GM10248 (cell line): ENCODE measurements at places on chromosomes 6 and 20.

GRCh38 chr6:166194914-166195859 lies 27.5 kb upstream of the TBXT start:
- no peak for DNase-seq

GRCh38 chr20:3660262-3661059 lies 2.7 kb downstream of the GFRA4 start:
- DNase-seq: no peak

GRCh38 chr20:47502271-47503239 lies 868 bp downstream of the NCOA3 start:
- peak; percentile 22 for DNase-seq

- peak; percentile 86 for DNase-seq
Observed at GRCh38 chr6:31660381-31661261, at the start of gene C6orf47. Gene C6orf47, minus strand, starts transcription at chr6:31660778. Its CDS starts 831 bp downstream, at chr6:31659947.

DNA sequence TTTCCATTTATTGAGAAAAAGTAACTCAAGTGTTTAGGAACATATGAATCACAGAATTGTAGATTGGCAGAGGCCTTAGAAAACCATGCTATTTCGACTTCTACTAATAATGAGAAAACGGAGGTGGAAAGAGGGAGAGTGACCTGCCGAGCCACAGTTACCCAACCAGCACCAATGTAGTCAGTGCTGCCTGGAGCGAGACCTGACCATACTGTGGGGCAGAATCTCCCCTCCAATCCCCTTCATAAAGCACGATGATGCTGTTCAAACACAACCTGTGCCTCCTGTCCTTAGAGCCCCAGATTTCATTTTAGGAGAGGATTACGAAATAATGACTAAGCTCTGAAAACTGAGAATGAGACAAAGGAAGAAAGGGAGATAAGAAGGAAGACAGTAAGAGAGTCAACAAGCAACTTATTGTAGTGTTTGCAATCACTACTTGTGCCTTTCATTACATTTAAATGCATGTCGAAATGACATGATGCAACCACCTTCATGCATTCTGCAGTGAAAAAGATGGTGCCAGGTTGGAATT lies 70.6 kb downstream of the ATXN1 start:
- DNase-seq: peak; percentile 53

- DNase-seq: no peak
Observed at GRCh38 chr6:129476810-129477209, 233.2 kb downstream of the ARHGAP18 start.

DNA sequence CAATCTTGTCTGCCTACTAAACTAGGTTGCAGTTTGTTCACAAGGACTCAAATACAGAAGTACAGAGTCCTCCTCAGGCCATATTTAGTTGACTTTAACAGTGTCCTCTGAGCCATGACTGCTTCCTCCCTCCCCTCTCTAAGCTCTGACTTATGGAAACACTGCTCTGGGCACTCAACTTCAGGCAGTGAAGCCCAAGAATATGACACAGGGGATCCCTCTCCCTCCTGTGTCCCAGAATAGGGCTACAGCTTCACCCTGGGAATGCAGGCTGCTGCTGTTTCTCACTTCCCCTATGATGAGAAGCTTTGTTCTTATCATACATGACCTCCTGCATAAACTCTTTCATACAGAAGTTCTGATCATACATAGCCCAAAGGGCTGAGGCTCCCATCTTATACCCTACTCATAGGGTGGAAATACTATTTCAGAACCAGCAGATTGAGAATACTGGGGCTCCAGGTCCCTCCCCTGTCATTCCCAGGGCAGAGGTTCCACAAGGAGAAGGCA lies 97.3 kb upstream of the UST start:
- no peak for DNase-seq

DNA sequence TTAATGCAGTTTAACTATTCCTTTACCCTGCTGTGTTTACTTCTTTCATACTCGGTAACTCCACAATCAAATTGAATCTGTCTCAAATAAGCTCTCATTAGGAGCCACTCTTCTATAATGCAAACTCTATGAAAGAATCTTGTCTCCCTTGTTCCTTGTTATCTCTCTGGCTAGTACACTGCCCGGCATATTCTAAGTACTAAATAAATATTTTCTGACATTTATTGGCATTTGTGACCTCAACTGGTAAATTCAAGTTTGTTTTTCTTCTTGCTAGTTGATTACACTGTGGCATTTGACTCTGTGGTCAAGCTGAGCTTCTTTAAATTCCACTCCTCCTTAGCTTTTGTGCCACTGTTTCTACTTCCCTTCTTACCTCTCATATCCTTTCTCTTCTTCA lies 237.6 kb upstream of the KHDRBS2 start:
- no peak for DNase-seq

DNA sequence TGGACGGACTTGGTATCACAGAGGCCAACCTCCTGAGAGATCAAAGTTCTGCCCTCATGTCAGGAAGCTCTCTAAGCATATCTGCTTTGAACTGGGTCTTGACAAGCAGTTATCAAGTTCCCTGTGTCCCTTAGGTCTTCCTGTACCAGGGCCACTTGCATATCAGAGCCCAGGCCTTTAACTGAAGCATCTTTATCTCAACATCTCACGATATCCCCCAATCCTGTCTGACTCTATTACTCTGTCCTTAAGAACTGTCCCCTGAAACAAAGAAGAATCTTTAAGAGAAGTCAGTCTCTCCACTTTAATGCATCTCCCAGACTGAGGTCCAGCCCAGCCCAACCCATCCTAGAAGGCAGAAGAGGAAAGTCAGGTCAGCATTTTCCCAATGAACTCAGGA lies 8.2 kb downstream of the MAS1L start:
- no peak for DNase-seq

DNA sequence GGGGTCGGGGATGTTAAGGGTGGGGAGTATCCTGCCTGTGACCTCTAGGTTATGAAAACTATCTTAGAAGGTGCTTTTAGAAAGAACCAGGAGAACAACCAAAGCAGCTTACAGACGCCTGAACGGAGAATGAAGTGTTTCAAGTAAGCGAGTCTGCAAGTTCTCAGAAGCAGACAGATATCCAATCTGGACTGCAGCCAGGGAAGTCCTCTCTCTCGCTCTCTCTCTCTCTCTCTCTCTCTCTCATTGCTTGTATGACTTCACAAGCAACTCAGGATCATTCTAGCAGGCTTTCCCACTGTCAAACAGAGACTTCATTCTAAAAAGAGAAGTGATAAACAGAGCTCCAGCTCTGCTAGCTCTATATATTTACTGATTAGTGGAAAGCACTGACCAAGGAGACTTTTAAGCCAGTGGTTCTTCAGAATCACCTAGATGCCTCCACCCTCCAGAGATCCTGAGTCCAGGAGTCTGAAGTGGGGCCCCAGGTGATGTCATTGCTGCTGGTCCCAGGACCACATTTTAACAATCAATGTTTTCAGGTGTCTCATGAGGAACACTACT lies 6.0 kb downstream of the TCF21 start:
- DNase-seq: no peak

GRCh38 chr6:158222066-158222465 lies 53.9 kb downstream of the GTF2H5 start:
- DNase-seq: no peak

DNA sequence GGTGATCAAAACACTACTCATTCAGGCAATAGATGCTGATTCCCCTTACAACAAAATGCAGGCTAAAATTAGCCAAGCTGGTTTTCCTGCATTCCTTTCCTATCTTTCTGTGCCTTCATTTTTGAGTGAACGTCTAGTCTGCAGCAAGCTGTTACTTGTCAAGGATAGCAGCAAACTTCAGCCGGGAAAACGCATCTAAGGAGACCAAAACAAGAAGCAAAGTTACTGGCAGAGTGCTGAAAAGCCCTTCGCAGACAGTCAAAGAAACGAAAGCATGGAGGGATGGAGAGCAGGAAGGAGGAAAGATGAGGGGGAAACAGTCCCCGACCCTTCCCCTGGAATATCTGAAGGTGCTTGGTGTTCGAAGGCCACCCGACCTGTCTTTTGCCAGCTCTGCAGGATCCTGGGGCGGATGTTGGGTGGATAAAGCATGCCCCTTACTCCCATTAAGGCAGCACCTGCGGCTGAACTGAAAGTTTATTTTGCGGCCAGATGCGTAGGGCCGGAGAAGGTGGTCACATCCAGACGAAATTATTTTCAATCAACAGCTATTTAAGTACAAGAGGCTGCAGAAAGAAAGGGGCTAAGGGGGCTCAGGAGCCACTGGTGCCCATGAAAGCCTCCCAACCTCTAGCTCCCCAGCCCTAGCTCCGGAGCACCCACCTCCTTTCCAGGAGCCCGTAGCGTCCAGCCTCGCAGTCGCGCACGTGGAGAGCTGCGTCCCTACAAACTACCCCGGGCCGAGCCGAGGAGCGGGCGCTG lies 538 bp downstream of the FERMT1 start:
- no peak for DNase-seq

GRCh38 chr6:154538640-154539191 lies 28.2 kb upstream of the CNKSR3 start:
- no peak for DNase-seq

DNA sequence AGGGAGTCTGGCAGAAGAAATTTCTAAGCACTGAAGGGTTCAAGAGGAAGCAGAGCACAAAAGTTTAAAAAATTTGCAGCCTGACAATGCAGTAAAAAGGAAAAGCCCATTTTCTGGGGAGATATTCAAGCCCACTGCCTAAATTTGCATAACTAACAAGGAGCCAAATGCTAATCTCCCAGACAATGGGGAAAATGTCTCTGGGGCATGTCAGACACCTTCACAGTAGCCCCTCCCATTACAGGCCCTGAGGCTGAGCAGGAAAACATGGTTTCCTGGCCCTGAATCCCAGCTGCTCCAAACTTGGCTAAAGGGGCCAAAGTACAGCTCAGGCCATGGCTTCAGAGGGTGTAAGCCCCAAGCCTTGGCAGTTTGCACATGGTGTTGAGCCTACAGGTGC lies 908.5 kb upstream of the MANEA start:
- DNase-seq: no peak

- no peak for DNase-seq
Observed at GRCh38 chr6:5497896-5498578, 236.7 kb downstream of the FARS2 start.

- DNase-seq: peak; percentile 30
Observed at GRCh38 chr6:156396068-156396771, 381.0 kb upstream of the ARID1B start.

GRCh38 chr6:154478021-154478700 lies 32.3 kb downstream of the CNKSR3 start:
- DNase-seq: no peak

- DNase-seq: no peak
Observed at GRCh38 chr6:146984251-146984924, 219.8 kb upstream of the STXBP5 start.

- no peak for DNase-seq
Observed at GRCh38 chr6:144284478-144284782, 705 bp upstream of the UTRN start.

GRCh38 chr6:88547768-88548167 lies 381.6 kb upstream of the CNR1 start:
- DNase-seq: no peak

DNA sequence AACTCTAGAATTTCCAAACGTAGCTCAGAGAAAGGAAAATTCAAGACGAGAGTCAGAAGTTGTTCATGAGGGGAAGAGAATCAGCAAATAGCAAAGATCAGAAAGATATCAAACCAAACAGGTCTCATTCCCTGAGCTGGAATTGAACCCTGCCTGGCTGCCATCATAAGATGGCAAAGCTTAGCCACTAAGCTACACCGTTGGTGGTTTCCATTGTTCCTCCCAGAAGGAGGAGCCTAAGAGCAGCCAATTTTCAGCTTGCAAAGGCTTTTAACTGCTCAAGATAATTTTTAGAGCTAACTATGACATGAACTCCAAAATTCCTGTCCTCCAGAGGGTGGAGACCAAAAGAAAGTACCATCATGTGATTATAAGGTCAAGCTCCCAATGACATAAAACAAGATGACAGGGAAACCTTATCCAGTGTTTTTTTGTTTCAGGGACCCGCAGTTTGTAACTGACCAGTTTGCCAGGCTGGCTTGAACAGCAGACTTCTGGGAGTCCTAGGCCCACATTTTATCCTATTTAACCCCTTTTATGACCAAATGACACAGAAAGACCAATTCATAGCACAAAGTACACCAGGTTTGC lies 55.9 kb downstream of the COL11A2 start:
- DNase-seq: no peak

- no peak for DNase-seq
Observed at GRCh38 chr20:38840894-38841470, 35.5 kb downstream of the PPP1R16B start.

DNA sequence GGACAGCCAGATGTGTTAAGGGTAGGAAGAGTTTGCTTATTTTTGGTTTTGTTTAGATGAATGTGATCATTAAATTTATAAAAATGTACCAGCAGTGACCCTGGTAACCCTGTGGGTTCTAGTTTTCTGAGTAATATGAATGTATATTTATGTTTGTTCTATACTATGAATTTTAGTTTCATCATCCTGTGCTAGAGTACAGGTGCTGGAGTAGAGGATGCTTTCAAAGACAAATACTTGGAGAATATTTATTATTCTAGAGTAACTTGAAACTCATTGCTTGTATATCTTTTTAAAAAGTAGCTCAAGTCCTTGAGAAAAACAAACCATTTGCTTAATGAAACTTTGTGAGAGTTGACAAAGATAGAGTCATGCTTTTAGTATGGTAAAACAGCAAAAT lies 7.8 kb downstream of the LRRC1 start:
- no peak for DNase-seq

DNA sequence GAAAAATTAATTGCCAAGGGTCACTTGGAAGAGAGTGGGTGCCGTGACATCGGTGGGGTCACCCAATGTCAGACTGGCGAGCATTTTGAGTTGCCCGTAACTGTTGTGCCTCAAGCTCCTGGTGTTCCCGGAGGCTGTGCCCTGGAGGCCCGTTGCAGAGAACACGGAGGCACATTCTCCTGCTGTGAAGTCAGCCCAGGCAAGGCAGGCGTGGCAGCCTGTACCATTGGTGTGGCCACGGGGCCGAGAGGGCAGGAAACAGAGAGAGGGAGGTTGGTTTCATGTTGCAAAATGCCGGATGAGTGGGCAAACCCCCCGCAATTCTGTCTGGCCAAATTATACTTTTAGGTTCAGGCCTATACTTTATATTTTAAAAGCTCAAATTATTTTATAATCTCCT lies 81.2 kb downstream of the THBS2 start:
- DNase-seq: no peak

GRCh38 chr6:14734416-14735340 lies 511.2 kb upstream of the JARID2 start:
- peak; percentile 43 for DNase-seq

DNA sequence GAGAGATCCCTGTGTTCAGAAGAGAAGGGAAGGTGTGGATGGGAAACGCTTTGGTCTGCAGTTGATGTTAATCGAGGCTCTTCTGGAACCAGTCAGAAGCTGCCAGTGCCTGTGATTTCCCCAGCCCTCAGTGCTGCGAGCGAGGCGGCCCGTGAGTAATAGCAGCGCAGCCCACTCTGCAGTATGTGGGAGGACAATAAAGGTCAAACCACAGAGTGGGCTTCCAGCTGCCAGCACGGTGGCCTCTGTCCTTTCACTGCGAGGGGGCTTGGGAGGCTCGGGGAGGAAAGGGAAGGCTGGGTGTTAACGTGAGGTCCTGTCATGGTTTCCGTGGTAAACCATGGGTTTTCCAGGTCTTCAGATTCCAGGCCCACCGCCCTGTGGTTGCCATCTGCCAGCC lies 32.3 kb upstream of the TAGAP start:
- DNase-seq: no peak

- DNase-seq: no peak
Observed at GRCh38 chr6:147891671-147892070, 383.2 kb downstream of the SAMD5 start.

GRCh38 chr6:43940393-43941087 lies 170.5 kb downstream of the VEGFA start:
- DNase-seq: no peak

- peak; percentile 51 for DNase-seq
Observed at GRCh38 chr20:10476319-10476724, 41.2 kb downstream of the SLX4IP start.
